ENCODE measurements at places on chromosomes 7 and 10.
A peak's percentile ranks its signal among the peaks of the same experiment; 100 is the strongest.

DNA sequence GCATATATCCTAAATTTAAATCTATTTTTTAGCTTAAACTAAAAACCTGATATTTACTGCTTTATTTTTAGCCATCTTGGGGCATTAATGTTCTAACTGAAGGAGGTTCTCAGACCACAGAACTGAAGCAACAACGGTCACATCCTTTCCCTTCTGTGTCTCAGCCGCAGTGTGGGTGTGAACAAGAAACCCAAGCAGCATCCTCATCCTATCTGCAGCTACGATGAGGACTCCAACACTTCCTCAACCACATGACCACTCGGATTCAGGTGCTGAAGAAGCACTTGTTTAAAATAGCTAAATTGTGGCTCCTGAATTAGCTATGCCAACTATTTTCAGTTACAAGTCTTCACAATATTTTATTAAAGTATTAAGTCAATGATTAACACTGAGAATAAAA, 5.3 kb downstream of the ESYT2 start:
- DNase-seq: peak; percentile 46

DNA sequence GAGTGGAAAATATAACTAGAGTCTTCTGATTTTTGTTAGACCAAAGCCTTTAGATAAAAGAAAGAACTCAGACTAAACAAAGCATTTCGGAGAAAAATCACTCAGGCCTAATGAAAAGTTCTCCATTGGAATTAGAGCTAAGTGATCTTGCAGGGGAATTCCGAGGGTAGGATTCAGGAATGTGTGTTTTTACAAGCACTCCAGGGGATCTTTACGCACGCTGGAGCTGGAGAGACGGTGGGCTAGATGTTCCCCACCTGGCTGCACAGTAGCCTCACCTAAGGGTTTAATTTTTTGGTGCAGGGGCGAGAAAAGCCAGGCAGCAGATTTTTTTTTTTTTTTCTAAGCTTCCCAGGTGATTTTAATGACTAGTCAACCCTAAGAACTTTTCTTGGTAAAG, 7.9 kb upstream of the PAPSS2 start:
- no peak for DNase-seq

DNA sequence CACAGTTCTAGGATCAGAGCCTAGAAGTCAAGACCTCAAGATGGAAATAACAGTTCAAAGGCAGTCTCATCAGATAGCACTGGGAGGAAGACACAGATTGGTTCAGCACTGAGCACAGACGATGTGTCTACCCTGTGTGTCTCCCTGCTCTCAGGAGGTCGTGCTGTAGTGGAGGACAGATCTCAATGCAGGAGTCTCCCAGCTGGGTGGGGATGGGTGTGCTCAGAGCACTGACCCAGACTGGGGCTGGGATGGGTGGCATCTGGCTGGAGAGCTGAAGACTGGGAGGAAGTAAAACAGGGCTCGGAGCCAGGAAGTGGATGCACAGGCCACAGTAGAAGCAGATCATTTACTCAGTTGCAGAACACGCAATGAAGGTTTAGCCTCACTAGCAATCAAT, 69.5 kb upstream of the GDF10 start:
- DNase-seq: no peak

DNA sequence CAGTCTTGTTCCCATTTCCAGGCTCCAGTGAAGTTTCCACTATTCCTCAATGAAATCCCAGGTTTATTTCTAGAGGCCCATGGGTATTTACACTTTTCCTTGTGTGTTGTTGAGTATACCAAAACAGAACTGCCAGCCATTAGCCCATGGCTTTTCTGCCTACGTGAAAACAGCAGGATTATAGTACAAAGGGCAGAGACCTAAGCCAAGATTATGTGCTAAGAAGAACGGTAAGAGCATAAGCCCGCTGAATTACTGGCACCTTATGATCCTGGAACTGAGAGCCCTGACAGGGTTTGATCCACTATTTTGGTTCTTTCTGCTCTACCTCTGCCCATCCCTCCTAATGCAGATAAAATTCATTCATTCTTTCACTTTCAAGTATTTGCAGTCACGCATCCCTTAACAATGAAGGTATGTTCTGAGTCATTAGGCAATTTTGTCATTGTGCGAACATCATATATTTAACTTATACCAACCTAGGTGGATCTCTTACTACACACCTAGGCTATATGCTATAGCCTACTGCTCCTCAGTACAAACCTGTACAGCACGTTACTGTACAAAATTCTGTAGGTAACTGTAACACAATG, 16.0 kb downstream of the SEMA3C start:
- no peak for DNase-seq

- no peak for DNase-seq
Measured at GRCh38 chr7:29987083-29987482, 2.5 kb downstream of the SCRN1 start.

DNA sequence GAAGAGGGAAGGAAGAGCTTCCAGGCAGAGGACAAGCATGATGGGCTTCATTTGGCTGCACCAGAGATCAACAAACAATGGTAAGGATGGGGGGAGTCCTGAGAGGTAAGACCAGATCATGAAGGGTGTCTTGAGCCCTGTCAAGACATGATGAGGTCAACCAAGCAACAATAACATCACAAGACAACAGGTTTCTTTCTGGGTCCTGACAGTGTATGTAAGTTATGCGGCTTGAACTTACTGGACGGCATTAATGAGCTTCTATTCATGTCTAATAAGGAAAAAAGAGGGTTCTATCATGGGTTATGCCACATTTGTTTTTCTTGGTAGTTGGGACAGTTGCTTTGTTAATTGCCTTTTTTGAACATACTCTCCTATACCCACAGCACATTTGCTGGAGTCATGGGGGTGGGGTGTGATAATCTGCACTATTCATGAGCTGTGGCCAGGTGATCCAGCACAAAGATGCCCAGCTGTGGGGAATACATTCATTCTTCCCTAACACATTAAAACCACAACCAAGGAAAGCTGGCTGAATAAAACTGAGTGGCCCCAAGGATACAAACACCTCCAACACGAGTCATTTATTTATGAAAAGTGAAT, 168.8 kb upstream of the KLF14 start:
- no peak for DNase-seq

DNA sequence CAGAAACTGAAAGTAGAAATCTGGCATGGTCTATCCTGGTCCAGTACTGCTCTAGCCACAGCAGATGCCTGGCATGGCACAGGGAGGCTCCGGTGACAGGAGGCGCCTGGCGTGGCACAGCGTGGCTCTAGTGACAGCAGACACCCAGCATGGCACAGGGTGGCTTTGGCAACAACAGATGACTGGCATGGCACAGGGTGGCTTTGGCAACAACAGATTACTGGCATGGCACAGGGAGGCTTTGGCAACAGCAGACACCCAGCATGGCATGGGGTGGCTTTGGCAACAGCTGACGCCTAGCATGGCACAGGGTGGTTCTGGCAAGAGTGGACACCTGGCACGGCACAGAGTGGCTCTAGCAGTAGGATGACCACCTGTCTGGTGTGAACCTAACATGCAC, 480.5 kb upstream of the FOXK1 start:
- DNase-seq: no peak
